Panc1 (cell line): ENCODE measurements at places on chromosomes 16 and 17. TPM values are rescaled to one million over a fixed set of nuclear protein-coding genes. Genes with fewer than 3 reads are reported as not detected.

DNA sequence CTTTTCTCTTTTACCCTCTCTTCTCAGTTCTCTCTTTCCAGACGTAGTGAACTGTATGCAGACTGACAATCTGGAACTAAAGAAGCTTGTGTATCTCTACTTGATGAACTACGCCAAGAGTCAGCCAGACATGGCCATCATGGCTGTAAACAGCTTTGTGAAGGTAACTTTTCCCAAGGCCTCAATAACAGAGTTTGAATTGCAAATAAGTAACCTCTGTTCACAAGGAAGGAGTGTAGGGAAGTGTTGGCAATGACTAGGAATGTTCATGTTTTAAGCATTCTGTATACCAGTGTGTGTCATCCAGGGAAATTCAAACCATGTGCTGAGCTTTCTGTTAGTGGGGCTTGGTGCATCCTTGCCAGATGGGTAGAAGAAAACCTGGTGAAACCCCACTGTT lies 18.6 kb downstream of the AP2B1 start:
- DNase-seq = no peak
- peaks cover 62% of the 10 kb centered on the region for H3K36me3 ChIP-seq
- no peaks in the 10 kb centered on the region for H3K4me1 ChIP-seq
- H3K27ac ChIP-seq = no peak overlapping the region
- no peaks in the 10 kb centered on the region for H3K27me3 ChIP-seq

GRCh38 chr16:87919681-87919994 lies 16.7 kb downstream of the CA5A start:
- H3K4me3 ChIP-seq = no peak overlapping the region
- no peaks in the 10 kb centered on the region for H3K27me3 ChIP-seq
- peaks cover 1% of the 10 kb centered on the region; the same call in 1 of the 2 replicates for H3K4me1 ChIP-seq
- no peak overlapping the region for H3K27ac ChIP-seq

DNA sequence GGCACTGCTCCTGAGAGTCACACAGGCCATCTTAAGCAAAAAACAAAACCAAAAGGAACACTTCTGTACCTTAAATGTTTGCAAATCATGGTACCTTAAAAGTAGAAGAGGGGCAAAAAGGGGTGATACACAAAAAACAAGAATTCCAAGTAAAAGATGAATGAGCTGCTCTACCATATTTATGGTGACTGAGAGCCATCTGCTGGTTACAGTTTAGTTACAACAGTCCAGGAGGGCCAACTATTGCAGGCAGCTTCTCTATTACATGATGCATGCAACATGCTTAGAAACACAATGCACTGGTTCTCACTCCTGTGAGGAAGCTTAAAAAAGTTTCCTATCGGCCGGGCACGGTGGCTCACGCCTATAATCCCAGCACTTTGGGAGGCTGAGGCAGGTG lies 53.5 kb downstream of the STX8 start:
- peak; percentile 15 for DNase-seq
- H3K4me3 ChIP-seq = no peak overlapping the region
- H3K4me1 ChIP-seq = no peaks in the 10 kb centered on the region; the same call in 1 of the 2 replicates
- H3K27ac ChIP-seq = no peak overlapping the region
- no peaks in the 10 kb centered on the region for H3K27me3 ChIP-seq
- H3K36me3 ChIP-seq = no peaks in the 10 kb centered on the region

DNA sequence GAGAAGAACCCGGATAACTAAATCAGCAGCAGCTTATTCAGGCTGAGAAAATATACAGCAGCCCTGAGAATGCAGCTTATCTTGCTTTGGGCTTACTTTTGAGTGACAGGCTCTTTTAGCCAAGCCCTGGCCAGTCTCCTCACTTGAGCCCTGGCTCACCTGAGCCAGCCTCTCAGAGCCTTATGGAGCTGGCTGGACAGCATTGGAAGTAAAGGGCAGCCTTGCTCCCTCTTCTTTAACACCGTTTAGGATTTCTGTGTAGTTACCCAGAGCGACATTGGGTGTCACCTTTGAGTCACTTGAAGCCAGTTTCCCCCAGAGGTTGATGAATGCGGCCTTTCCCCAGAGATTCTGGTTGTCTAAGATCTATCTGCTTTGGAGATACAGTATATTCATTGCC lies 7.7 kb upstream of the NPIPB2 start:
- no peaks in the 10 kb centered on the region for H3K27me3 ChIP-seq
- 0 out of 2 replicates have a peak, but pooled peaks cover 3% of the 10 kb centered on the region for H3K4me1 ChIP-seq
- no peak overlapping the region for H3K4me3 ChIP-seq
- peak; percentile 38 for DNase-seq

DNA sequence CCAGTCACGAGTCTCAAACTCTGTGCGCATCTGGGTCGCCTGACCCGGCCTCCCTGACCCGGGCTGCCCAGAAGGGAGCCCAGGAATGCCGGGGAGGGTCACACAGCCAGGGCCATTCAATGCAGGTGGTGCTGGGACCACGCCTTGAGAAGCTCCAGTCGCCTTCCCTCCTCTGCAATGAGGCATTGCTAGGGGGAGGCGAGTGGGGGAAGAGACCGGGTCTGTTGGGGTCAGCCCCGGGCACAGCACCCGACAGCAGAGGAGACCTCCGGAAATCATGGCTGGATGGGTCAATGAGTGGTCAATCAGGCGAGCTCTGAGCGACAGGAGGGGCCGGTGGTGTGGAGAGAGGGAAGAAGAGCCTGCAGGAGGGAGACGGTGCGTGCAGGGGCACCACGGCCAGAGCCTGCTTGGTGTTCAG lies 13.3 kb downstream of the JPH3 start:
- DNase-seq = no peak
- H3K36me3 ChIP-seq = no peaks in the 10 kb centered on the region
- no peak overlapping the region for H3K27ac ChIP-seq
- H3K4me3 ChIP-seq = no peak overlapping the region
- no peaks in the 10 kb centered on the region for H3K4me1 ChIP-seq
- H3K27me3 ChIP-seq = no peaks in the 10 kb centered on the region

GRCh38 chr17:42784811-42785592 lies 4.6 kb downstream of the WNK4 start:
- peaks cover 15% of the 10 kb centered on the region for H3K4me1 ChIP-seq
- H3K4me3 ChIP-seq = no peak overlapping the region
- DNase-seq = no peak
- no peak overlapping the region for H3K27ac ChIP-seq

DNA sequence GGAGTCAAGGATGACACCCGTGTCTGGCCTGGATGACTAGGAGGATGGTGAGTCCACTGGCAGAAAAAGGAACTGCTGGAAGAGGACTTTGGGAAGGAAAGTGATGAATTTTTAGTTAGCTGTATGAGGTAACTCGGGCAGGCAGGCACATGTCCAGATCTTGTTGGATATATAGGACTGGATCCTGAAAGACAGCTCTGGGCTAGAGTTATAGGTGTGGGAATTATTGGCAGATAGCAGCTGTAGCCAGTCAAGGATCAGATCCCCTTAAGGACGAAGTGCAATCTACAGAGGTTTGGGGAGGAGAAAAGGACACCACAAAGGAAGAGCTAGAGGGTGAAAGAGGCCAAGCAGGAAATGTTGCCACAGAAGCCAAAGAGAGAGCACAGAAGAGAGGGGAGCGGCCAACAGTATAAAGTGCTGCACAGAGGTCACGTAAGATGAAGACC lies 10.1 kb downstream of the CYB5D1 start:
- no peaks in the 10 kb centered on the region for H3K27me3 ChIP-seq
- H3K4me1 ChIP-seq = peaks cover under 1% of the 10 kb centered on the region; the same call in 1 of the 2 replicates
- H3K27ac ChIP-seq = no peak overlapping the region
- no peak for DNase-seq

GRCh38 chr17:1709971-1710806 lies at the start of gene TLCD2:
Gene TLCD2 (minus strand): TSS chr17:1710377. CDS start chr17:1710242, 135 bp downstream.
- H3K4me1 ChIP-seq = peaks cover 36% of the 10 kb centered on the region
- H3K27ac ChIP-seq = peak within 1 kb of the TSS; percentile 78
- DNase-seq = no peak
- H3K36me3 ChIP-seq = peaks cover 4% of the 10 kb centered on the region; the same call in 1 of the 2 replicates
- H3K27me3 ChIP-seq = no peaks in the 10 kb centered on the region

DNA sequence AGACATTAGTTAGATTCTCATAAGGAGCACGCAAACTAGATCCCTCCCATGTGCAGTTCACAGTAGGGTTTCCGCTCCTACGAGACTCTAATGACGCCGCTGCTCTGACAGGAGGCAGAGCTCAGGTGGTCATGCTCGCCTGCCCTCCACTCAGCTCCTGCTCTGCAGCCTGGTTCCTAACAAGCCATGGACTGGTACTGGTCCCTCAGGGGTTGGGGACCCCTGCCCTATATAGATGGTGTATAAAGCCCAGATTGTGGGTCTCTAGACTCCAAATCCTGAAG lies 52.1 kb upstream of the LYRM9 start:
- H3K36me3 ChIP-seq = no peaks in the 10 kb centered on the region
- H3K27ac ChIP-seq = no peak overlapping the region
- no peaks in the 10 kb centered on the region for H3K4me1 ChIP-seq
- no peak overlapping the region for H3K4me3 ChIP-seq
- DNase-seq = no peak

GRCh38 chr17:65799869-65800268 lies 238.4 kb upstream of the AXIN2 start:
- no peaks in the 10 kb centered on the region for H3K36me3 ChIP-seq
- no peak overlapping the region for H3K27ac ChIP-seq
- DNase-seq = no peak
- no peaks in the 10 kb centered on the region for H3K27me3 ChIP-seq
- H3K4me1 ChIP-seq = no peaks in the 10 kb centered on the region

TBC1D3C gene
- not detected for total RNA-seq

KRT9 gene
- not detected for total RNA-seq

GPR142 gene
- total RNA-seq = not detected
